ENCODE measurements at places on chromosomes 1 and 21.
A peak's percentile ranks its signal among the peaks of the same experiment; 100 is the strongest.

GRCh38 chr21:38861989-38862683 is 56.4 kb downstream of the ETS2 start:
- no peak for DNase-seq

DNA sequence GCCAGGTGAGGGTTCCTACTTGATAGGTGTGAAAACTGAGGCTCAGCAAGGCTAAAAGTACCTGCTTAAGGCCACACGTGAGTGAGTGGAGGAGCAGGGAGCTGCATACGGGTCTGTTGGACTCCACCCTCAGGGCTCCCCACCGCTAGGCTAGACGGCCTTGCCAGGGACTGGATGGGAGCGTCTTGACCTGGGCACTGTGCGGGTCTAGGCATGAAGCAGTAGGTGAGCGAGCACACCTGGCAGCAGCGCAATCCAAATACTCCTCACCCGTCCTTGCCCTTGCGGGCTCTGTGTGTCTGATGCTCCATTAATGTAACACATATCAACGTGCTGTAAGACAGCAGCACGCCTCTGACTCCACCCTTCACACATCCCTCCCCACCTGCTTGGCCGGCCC is 94.0 kb downstream of the LACTBL1 start:
- DNase-seq = no peak

GRCh38 chr1:210456731-210457255 is 128.1 kb downstream of the HHAT start:
- no peak for DNase-seq

GRCh38 chr1:50995651-50996050 is 25.6 kb downstream of the CDKN2C start:
- DNase-seq = no peak

DNA sequence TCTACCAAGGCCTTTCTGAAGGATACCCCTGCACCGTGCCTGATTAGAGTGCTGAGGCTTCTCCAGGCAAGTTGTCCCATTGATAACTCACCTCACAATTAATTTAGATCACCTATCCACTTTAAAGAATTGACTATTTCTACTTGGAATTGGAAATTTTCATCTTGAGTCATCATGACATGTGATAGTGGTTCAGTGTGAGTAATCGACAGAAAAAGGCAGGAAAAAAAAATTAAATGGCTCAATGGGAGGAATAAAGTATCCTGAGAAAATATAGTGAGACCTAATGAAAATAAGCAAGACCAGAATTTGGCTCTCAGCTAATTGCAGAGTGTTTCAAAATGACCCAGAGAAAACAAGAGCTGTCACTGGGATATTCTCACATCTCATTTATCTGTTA is 222.4 kb upstream of the C8B start:
- peak; percentile 19 for DNase-seq

DNA sequence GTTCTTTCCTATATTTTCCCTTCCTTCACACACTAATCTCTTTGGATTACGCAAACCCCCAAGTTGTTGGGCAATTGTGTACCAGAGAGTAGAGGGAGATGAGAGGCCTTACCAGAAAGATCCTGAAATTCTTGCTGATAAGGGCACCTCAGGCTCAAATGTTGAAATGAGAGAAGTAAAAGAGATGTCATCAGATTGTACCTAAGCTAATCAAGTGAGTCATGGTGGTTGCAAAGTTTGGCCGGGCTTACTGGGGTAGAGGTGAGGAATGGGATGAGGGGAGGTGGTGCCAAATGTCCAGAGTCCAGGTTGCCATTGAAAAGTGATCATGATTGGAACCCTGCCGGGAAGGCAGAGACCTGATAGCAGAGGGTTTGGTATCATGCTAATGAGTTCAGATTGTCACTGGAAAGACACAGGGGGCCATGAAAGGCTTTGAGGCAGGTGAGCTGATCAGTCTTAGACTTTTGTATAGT is 43.1 kb downstream of the OPTC start:
- DNase-seq = no peak

DNA sequence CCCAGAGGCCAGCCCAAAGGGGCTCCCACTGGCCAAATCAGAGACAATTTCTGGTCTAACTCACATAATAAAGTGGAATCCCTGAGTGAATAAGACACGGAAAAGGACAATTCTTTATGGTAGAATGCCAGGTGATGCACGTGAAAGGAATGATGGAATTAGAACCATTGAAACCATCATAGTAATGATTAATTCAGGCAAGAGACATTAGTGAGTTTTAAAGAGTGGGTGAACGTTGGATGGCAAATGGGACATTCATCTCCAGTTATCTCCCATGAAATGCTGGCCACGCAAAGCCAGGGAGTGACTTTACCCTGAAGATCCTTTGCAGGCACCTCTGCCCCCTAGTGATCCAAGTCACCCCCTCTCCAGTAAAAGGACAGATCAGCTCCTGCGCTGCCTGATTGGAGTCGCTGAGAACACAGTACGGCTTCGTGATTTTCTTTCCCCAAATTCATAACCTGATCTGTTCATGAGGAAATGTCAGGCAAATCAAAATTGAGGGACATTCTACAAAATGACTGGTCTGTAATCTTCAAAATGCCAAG is 87.5 kb downstream of the AJAP1 start:
- no peak for DNase-seq

GRCh38 chr1:2258996-2259395 is 30.9 kb downstream of the SKI start:
- no peak for DNase-seq

GRCh38 chr1:234069760-234070159 is 165.3 kb downstream of the SLC35F3 start:
- peak; percentile 18 for DNase-seq

DNA sequence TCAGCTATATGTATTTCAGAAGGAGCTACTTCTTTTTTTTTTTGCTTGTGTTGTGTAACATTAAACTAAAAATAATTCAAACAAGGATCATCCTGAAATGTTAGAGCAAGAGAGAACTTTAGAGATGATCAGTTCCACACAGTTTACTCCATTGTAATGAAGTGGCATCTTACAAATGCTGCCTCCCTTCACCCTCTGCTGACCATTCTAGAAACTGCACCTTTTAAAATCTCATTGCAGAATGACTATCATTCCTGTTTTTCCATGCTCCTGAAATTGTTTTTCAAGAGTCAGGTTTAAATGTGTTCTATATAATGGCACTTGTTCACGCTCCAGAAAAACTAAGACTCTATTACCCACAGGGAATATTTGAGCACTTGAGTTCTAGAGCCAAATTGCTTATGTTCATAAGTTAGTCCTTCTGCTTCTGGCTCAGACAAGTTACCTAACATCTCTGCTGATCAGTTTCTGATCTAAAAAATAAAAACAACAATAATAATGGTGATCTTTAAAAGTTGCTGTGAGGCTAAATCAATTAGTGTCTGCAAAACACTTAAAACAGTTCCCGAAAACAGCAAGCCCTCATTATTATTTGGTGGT is 21.5 kb upstream of the SLC44A5 start:
- peak; percentile 16 for DNase-seq

Data from Caki2 (cell line).